Stimulated activated naive CD4-positive, alpha-beta T cell treated with Interleukin-2 at 50 U/mL for 16 hours (primary cell): ENCODE measurements at places on chromosomes 6 and 20.

GRCh38 chr6:131143319-131143718 lies 8.1 kb downstream of the AKAP7 start:
- no peak for DNase-seq

- no peak for DNase-seq
These were observed 229.0 kb downstream of the ZMYND8 start for GRCh38 chr20:47127546-47127945.

DNA sequence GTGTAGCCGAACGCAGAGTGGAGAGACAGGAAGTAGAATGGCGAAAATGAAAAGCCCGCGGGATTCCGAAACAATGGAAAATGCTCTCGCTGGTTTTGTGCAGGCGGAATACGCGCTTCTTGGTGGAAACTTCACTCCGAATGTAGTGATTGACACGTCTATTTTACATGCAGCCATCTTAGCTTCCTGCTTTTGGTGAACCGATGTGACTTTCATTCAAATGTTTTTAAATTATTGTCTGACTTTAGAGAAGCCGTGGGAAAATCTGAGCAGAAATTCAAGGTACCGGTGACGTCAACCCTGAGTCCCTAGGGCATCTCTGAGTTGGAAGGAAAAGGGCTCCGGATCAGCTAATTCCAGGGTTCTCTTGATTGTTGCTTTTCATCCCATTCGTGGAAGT lies 11.4 kb downstream of the GPX5 start:
- no peak for DNase-seq

DNA sequence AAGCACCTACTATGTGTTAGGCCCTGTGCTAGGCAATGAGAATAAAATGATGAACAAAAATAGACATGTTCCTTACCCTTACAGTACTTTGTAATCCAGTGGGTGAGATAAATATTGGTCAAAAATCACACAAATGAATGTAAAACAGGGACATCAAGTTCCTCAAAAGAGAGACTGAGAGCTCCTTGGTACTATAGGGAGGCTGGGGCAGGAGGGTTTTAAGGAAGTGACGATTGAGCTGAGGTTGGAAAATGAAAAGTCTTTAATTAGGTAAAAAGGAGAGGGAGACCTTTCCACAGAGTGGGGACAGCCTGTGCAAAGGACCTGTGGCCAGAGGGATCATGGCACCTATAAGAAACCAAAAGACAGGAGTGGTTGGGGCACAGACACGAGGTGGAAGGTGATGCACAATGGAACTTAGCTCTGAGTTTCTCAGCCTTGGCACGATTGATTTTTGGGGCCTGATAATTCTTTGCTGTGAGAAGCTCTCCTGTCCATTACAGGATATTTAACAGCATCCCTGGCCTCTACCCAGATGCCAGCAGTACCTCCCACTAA lies 140.3 kb downstream of the CEP57L1 start:
- no peak for DNase-seq

GRCh38 chr20:54064939-54065338 lies 5.5 kb downstream of the BCAS1 start:
- no peak for DNase-seq

DNA sequence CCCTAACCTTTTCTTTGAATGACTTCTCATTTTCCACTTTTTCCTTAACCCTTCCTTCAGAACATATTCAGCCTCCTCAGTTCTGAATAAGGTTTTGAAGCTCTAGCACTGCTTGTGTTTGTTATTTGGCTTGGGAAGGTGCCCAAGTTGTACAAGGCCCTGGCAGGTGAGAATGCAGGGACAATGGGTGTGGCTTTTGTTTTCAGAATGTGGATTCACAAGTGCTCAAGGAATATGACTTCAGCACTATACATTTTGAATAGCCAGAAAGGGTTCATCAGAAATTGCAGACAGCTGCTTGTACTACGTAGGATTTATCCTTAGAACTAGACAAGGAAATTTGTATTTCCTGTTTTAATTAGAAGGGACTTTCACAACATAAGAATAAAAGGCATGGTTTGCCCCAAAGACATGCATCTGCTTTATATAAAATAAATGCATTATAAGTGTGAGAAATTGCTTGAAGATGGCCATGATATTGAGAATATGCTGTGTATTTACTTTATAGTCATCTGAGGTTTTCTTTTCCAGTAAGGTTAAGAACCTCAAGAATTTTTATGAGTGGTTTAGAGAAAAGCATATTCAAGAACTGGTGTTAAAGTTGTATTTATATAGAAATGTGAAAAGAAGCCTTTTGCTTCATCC lies 29.3 kb upstream of the PRDM1 start:
- no peak for DNase-seq

DNA sequence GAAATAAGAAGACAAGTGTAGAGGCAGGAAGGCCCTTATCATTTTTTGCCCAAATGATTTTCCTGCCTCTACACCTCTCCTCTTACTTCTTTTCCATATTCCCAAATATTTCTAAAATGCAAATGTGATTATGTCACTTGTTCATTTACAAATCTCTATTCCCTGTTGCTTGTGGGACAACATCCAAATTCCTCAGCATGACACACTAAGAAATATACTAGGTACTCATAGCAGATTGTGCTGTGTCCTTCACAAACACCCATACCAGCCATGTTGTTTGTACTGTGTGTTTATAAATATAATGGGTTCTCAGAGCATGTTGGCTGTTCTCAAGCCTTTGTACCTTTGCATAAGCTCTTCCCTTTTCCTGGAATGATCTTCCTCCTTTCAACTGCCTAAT lies 17.7 kb upstream of the FYN start:
- no peak for DNase-seq

- no peak for DNase-seq
These were observed 96.7 kb downstream of the EDN1 start for GRCh38 chr6:12386816-12387215.

GRCh38 chr6:14742680-14743079 lies 503.2 kb upstream of the JARID2 start:
- no peak for DNase-seq

DNA sequence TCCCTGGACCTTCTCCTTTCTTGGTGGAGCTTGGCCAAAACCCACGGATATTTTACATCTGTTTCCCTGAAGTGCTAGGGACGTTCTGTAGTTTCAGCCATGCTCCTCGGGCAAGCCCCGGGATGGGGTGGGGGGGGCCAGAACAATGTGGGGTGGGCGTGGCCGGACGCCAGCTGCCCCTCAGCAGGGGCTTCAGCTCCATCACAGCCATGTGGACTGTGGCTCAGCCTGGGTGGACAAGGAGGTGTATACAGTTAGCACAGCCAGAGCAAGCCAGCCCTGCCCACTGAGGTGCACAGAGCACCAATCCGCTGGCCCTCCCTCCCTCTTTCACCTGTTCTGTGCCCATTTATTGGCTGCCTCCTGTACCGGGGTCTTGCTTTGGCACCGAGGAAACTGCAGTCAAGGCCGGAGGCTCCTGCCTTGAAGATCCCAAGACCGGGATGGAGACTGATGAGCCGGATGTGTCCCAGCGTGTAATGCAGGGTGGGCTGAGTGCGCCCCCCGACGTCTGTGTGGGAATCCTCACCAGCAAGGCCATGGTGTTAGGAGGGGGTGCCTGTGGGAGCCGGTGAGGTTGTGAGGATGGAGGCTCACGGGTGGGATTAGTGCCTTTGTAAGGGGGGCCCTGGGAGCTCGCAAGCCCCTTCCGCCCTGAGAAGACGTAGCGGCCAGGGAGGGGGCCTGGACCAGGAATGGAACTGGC lies 28.0 kb downstream of the FRMD1 start:
- no peak for DNase-seq

- DNase-seq = no peak
These were observed 70.0 kb downstream of the HDDC2 start for GRCh38 chr6:125231574-125232343.

DNA sequence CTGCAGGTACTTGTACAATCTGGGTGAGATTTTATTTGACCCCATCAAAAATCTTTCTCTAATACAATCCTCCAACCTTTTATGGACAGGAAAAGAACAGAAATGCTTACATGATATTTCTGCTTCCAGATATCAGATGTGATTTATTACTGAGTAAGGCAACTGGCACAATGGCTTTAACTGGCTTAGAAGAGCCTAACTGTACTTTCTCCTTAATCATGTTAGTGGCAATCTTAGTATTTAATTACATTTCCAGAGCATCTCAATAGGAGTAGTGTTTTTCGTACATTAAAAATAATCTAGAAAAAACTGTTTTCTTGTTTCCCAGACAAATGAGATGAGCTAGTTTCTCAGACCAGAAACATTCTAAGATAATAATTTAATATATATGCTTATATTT lies 251.6 kb downstream of the KCNQ5 start:
- DNase-seq = no peak

- no peak for DNase-seq
These were observed 102.1 kb downstream of the MTFR2 start for GRCh38 chr6:136148051-136148450.

DNA sequence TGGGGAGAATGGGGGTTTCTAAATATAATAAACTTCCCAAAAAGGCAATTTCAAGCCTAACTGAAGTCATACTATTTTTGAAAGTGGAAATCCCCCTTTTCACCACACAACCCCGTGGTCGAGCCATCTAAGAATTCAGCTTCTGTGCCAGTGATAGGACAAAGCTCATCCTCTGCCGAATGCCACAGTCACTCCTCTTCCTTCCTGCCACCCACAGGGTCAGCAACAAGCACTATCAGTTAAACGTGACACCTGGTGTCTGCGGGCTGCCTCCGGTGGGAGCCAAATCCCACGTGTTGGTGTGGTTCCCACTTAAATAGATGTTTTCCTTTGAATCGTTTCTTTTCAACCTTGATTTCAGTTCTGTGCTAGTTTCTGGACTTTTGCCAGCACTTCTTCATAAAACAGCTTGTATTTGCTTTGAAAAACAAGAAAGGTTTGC lies 60.7 kb downstream of the TNFAIP3 start:
- peak; percentile 81 for DNase-seq

DNA sequence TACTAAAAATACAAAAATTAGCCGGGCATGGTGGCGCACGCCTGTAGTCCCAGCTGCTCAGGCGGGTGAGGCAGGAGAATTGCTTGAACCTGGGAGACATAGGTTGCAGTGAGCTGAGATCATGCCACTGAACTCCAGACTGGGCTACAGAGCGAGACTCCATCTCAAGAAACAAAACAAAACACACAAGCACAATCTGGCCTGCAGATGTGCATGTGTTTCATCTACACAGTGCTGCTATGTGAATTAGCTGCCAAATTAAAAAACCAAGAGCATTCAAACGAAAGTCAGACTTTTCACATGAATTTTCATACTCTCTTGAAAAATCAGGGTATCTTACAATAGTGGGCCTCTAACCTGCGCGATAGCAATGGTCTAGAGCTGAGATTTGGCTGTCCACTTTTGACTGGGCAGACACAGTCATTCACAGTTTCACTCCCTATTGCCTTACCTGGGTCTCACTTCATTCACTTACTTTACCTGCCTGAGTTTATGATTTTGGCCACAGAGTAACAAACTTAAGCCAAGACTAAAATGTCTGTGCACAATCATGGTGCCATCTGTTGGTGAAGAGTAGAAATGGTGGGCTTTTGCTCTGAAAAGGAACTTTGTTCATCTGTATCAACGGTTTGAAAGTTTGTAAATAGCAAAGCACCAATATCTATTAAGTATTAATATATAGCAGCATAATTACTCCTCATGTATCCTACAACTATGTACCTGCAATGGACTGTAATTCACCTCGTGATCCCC lies 138.5 kb upstream of the UST start:
- no peak for DNase-seq

DNA sequence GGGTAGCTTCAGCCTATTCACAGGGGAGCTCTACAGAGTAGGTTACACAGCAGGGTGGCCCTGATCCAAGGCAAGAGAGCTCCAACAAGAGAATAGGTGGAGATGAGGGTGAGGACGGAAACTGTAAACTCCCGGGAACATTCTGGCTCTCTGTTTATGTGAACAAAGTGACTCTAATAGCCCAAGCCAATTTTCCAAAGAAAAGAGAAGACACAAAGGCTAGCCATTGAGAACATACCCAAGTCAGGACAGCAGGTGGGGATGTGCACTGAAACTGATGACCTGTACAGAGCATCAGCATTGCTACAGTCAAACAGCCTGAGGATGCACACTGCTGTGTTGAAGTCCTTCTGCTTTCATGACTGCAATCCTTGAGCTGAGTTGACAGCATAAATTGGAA lies 136.0 kb upstream of the TOP1 start:
- DNase-seq = no peak

GRCh38 chr20:13046409-13046808 lies 37.6 kb downstream of the SPTLC3 start:
- DNase-seq = no peak

DNA sequence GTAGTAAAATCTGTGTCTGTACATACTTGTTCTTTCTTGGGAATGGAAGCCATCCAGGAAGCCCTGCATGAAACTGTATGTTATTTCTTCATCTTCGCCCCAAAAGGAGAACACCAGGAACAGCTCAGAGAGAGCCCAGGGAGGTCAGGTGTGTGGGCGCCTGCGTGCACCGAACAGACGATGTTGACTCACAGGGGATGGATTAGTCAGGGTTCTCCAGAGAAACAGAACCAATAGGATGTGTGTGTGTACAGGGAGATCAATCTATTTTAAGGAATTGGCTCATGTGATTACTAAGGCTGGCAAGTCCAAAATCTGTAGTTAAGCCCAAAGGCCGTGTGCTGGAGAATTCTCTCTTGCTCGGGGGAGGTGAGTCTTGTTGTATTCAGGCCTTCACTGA lies 45.7 kb downstream of the RNASET2 start:
- DNase-seq = no peak

DNA sequence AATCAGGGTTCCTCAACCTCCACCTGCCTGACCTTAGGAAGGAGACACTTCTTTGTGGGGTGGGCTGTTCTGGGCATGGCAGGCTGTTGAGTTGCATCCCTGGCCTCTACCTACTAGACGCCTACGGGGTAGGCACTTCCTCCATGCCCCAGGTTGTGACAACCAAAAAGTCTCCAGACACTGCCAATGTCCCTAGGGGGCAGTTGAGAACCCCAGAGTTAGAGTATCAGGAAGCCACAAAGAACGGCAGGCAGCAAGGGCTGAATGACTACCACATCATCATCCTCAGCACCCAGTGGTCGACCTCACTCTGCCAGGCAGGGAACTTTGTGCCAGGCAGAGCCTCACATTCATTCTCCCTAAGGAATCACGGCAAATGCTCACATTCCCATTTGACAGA lies 21.5 kb downstream of the PMEPA1 start:
- no peak for DNase-seq

- DNase-seq = no peak
These were observed 98.7 kb upstream of the FUT9 start for GRCh38 chr6:95917034-95917433.

DNA sequence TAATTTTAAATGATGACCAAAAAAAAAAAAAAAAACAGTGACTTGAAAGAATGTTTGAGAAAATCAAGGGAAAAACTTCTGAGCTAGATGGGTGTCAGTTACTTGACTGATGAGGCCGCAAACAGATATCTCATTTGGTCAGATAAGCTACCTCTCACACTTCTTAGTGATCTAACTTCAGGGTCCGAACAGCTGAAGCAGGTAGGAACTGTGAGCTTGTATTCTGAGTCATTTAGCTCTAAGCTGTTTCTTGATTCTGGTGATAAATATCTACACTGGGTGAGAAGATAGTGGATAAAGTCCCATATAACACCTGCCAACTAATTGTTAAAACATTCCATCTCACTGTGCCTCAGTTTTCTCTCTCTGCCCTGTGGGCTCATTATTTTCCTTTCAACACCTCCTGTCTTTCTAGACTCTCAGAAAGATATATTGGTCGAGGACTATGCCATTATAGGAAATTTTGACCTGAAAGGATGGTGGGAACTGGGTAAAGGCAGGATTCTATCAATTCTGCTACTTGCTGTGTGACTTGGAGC lies 7.7 kb downstream of the KIF3B start:
- DNase-seq = no peak

- no peak for DNase-seq
These were observed 104.4 kb upstream of the LAMP5 start for GRCh38 chr20:9409981-9410380.

- DNase-seq = no peak
These were observed 3.7 kb downstream of the RRBP1 start for GRCh38 chr20:17678295-17678694.
